ENCODE measurements at places on chromosomes 7 and 10. TPM values are rescaled to one million over a fixed set of nuclear protein-coding genes. Genes with fewer than 3 reads are reported as not detected.

Gene NUPR2
- not detected for total RNA-seq

Gene AKR1C4
- not detected for total RNA-seq

Gene TMEM176A
- 0.43 TPM for total RNA-seq

Gene NME8
- 2.7 TPM for total RNA-seq

Gene SLC16A12
- not detected for total RNA-seq

Gene SAMD8
- 15.6 TPM for total RNA-seq

Gene CCL24
- total RNA-seq, result not detected

Gene MTG1
- total RNA-seq, result 69.4 TPM

Gene EPHA1
- 37.1 TPM for total RNA-seq

Gene ARL5B
- 14.9 TPM for total RNA-seq

Gene FRAT1
- 21.7 TPM for total RNA-seq

DNA sequence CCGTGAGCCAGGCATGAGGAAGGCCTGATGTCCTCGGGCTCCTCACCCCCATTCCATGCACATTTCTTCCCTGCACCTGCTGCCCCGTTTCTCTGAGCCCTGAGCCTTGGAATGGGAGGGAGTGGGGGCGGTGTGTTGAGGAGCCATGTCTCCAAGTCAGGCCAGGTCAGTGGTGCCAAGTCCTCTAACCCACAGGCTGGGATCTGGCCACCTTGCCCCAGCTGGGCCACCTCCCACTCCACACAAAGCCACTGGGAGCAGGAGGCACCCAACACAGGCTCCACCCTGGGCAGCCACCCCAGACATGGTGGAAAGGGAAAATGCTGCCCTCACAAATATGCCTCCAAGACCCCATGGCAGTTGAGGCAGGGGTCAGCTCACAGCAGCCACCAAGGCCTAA is 27.7 kb downstream of the ZCCHC24 start:
- DNase-seq, result no peak
- no peak overlapping the region for H3K27ac ChIP-seq
- no peak overlapping the region for H3K4me3 ChIP-seq
- no peaks in the 10 kb centered on the region for H3K36me3 ChIP-seq
- H3K27me3 ChIP-seq, result no peaks in the 10 kb centered on the region

- no peak overlapping the region for H3K27ac ChIP-seq
- H3K27me3 ChIP-seq, result no peaks in the 10 kb centered on the region
- DNase-seq, result no peak
These were observed 93.6 kb upstream of the WNT16 start for GRCh38 chr7:121235201-121235600.

DNA sequence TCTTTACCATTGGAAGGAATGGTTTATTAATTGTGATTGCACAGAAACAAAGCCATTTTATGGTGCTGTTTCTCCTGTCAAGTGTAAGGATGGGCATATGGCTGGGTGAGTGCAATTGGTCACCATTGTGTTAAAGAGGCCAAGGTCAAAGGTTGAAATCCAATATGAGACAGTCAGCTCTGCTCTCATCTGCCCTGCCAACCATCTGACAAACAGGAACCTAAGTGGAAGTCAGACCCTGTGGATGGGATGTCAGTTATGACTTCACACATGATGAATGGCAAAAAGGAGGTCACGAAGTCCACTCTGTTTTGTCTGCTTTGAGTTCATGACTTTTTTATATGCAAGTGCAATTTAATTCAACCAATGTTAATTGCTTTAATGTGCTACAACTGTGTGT is 172.7 kb upstream of the TMEM229A start:
- no peak overlapping the region for H3K4me3 ChIP-seq
- no peaks in the 10 kb centered on the region for H3K4me1 ChIP-seq
- DNase-seq, result no peak

GRCh38 chr10:6907877-6908530 is 327.9 kb upstream of the PRKCQ start:
- DNase-seq, result no peak
- H3K4me3 ChIP-seq, result no peak overlapping the region
- no peaks in the 10 kb centered on the region for H3K4me1 ChIP-seq
- no peaks in the 10 kb centered on the region for H3K27me3 ChIP-seq

GRCh38 chr10:69338547-69339450 is 60.5 kb downstream of the HK1 start:
- peaks cover 3% of the 10 kb centered on the region for H3K36me3 ChIP-seq
- H3K27ac ChIP-seq, result no peak overlapping the region
- peaks cover 65% of the 10 kb centered on the region for H3K4me1 ChIP-seq
- DNase-seq, result no peak
- no peak overlapping the region for H3K4me3 ChIP-seq
- H3K27me3 ChIP-seq, result no peaks in the 10 kb centered on the region

DNA sequence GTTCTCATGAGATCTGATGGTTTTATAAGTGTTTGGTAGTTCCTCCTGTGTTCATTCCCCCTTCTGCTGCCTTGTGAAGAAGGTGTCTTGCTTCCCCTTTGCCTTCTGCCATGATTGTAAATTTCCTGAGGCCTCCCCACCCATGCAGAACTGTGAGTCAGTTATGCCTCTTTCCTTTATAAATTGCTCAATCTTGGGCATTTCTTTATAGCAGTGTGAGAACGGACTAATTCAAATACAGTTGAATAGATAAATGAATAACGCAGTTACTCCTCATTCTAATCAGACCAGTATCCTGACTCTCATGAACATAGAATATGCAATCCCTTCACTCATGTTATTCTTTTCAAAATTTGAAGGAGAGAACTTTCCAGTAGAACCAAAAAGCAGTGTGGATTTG is 375.0 kb upstream of the FZD8 start:
- H3K36me3 ChIP-seq, result no peaks in the 10 kb centered on the region
- no peak overlapping the region for H3K27ac ChIP-seq
- no peak for DNase-seq
- H3K27me3 ChIP-seq, result no peaks in the 10 kb centered on the region
- H3K4me1 ChIP-seq, result no peaks in the 10 kb centered on the region
- H3K4me3 ChIP-seq, result no peak overlapping the region

DNA sequence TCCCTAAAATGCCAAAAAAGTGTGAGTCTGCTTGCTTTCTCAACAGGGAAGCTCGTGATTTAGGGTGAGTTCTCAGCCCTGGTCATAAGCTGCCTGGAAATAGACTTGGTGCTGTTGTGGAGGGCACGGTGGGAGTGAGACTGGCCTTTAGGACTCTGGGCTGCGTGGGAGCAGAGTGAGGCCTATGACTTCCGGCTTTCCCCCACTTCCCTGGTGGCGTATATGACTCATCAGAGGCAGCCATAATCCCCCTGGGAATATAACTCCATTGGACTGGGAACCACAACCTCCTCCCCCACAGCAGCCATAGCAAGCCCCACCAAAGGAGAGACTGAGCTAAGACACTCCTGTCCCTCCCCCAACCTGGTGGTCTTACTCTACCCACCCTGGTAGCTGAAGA is 95.0 kb downstream of the PON1 start:
- H3K36me3 ChIP-seq, result no peaks in the 10 kb centered on the region
- no peaks in the 10 kb centered on the region for H3K4me1 ChIP-seq
- DNase-seq, result no peak
- H3K27me3 ChIP-seq, result no peaks in the 10 kb centered on the region
- H3K27ac ChIP-seq, result no peak overlapping the region

GRCh38 chr7:35694161-35694783 is 663 bp downstream of the HERPUD2 start:
- H3K27me3 ChIP-seq, result no peaks in the 10 kb centered on the region
- H3K27ac ChIP-seq, result peak overlapping the region; percentile 94
- H3K36me3 ChIP-seq, result no peaks in the 10 kb centered on the region
- peaks cover 26% of the 10 kb centered on the region for H3K4me1 ChIP-seq
- DNase-seq, result no peak

DNA sequence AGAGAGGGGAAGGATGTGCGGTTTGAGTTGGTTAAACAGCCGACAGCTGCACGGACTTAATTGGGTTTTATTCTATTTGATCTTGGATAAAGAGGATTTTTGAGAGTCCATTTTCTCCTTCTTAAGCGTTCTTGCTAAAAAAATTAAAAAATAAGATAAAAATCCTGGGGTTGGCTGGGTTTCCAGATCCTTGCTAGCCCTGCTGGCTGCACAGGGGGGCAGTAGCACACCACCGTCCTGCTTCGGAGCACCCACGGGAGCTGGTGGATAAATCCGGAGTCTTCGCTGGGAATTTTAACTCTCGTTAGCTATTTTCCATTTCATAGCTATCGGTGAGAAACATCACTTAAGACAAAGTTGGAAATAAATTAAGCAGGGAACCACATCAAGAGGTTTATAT is 792.0 kb downstream of the TYW1 start:
- DNase-seq, result no peak
- no peaks in the 10 kb centered on the region for H3K36me3 ChIP-seq

DNA sequence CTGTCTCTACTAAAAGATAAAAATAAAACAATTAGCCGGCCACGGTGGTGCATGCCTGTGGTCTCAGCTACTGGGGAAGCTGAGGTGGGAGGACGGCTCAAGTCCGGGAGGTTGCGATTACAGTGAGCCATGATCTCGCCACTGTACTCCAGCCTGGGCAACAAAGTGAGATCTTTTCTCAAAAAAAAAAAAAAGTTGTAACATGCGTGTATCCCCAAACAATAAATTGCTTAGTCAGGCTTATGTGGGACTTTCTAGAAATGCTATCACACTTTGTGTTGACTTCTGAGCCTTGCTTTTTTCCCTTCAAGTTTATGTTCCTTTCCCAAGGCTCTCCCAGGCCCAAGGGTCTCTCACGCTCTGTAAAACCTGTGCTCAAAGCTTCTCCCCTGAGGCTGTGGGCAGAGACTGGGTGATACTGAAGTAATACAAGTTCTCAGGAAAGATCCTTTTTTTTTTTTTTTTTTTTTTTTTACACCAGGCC is 88.0 kb upstream of the TNS3 start:
- H3K4me1 ChIP-seq, result no peaks in the 10 kb centered on the region
- DNase-seq, result no peak
- no peaks in the 10 kb centered on the region for H3K27me3 ChIP-seq
- no peak overlapping the region for H3K4me3 ChIP-seq
- H3K27ac ChIP-seq, result no peak overlapping the region
- H3K36me3 ChIP-seq, result no peaks in the 10 kb centered on the region

DNA sequence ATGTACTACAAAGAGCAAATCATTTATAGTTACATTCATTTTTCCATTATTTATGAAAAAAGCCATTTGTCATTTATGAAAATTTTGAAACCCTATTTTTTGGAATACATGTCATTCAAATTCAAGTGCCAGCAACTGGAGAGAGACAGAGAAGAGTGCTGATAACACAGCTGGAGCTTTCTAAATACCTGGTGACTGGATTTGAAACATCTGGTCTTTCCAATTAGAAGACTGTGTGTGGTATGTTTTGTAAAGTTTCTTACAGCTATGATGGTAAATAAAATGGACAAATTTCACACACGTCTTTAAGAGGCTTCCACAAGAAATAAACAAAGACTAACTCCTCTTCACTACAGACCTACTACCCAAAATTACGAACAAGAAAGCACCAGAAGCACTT is 56.8 kb downstream of the CHCHD3 start:
- H3K27ac ChIP-seq, result no peak overlapping the region
- peaks cover 5% of the 10 kb centered on the region for H3K4me1 ChIP-seq
- no peak overlapping the region for H3K4me3 ChIP-seq
- no peaks in the 10 kb centered on the region for H3K27me3 ChIP-seq

GRCh38 chr7:114439581-114439980 is 25.0 kb downstream of the FOXP2 start:
- H3K4me3 ChIP-seq, result no peak overlapping the region
- no peaks in the 10 kb centered on the region for H3K36me3 ChIP-seq
- H3K4me1 ChIP-seq, result no peaks in the 10 kb centered on the region

DNA sequence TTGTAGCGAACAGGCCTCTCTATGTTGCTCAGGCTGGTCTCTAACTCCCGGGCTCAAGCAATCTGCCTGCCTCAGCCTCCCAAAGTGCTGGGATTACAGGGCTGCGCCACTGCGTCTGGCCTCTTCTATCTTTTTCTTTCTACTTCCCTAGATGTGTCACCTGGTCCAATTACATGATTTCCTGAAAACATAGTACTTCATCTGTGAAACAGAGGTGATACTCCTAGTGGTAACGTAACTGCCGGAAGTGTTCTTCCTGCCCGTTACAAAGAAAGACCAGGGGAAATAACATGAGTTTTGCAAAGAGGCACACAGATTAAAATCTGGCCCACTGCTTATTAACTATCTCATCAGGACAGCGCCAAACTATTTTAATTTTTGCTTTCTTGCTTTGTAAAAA is 18.4 kb upstream of the HGF start:
- no peaks in the 10 kb centered on the region for H3K27me3 ChIP-seq
- H3K27ac ChIP-seq, result no peak overlapping the region
- H3K4me1 ChIP-seq, result no peaks in the 10 kb centered on the region
- no peaks in the 10 kb centered on the region for H3K36me3 ChIP-seq

DNA sequence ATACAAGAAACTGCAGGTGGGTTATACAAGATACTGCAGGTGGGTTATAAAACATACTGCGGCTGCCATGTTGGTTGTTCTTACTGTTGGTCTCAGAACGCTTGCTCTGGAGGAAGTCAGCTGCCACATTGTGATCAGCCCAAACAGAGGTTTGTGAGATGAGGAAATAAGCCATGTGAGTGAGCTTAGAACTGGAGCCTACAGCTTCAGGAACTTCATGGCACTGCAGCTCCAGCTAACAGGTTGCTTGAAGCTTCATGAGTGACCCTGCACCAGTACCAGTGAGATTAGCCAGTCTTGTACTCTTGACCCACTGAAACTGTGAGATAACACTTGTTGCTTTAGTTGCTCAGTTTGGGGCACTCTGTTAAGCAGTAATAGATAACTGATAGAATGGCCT is 74.5 kb upstream of the PRKCQ start:
- DNase-seq, result no peak
- H3K36me3 ChIP-seq, result no peaks in the 10 kb centered on the region
- H3K4me1 ChIP-seq, result no peaks in the 10 kb centered on the region
- no peaks in the 10 kb centered on the region for H3K27me3 ChIP-seq
- no peak overlapping the region for H3K27ac ChIP-seq

DNA sequence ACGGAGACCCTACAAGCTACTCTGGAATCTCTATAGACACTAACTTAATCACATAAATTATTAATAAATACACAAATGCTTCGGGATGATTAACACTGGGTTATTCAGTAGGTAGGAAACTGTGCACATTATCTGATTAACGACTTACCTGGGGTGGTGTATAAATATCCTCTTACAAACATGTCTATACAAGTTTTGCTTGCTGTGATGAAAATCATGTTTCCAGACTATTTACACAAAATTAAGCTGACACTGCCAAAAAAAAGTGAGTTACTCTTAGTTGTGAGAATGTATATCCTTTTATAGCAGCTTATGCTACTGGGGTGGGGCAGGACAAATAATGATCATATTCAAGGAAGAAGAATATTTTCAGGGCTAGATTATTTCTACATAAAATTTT is 314.6 kb downstream of the C7orf25 start:
- no peak overlapping the region for H3K27ac ChIP-seq
- DNase-seq, result no peak
- H3K4me1 ChIP-seq, result no peaks in the 10 kb centered on the region
- H3K27me3 ChIP-seq, result no peaks in the 10 kb centered on the region
- H3K4me3 ChIP-seq, result no peak overlapping the region

DNA sequence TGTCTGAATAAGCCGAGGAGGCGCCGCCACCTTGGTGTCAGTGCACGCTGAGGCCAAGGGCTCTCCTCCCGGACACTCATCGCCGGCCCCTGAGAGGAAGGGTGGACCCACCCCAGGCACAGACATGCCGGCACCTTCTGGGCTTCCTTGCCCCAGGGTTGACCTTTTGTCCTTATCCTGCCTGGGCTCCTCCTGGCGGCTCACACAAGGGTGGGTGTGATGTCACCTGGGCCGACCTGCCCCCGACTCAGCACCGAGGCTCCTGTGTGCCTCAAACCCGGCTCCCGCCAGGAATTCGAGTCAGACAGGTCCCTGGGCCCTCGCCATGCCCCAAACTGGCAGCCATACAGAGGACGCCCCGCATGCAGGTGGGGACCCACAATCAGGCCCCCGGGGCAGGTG is 17.7 kb upstream of the CFAP46 start:
- no peak overlapping the region for H3K4me3 ChIP-seq
- H3K36me3 ChIP-seq, result no peaks in the 10 kb centered on the region
- no peak overlapping the region for H3K27ac ChIP-seq

- no peak overlapping the region for H3K27ac ChIP-seq
- no peak overlapping the region for H3K4me3 ChIP-seq
- no peaks in the 10 kb centered on the region for H3K27me3 ChIP-seq
- H3K4me1 ChIP-seq, result peaks cover 17% of the 10 kb centered on the region
These were observed 37.0 kb downstream of the PPP2R2D start for GRCh38 chr10:131937836-131938235.
